ENCODE measurements at places on chromosomes 5 and 9.

- no peak for DNase-seq
These were observed 48.7 kb upstream of the C5orf47 start for GRCh38 chr5:173940269-173940668.

GRCh38 chr9:87836951-87837705, 45.5 kb upstream of the SPATA31E1 start:
- DNase-seq, result no peak

GRCh38 chr9:130432362-130432761, 12.4 kb upstream of the ASS1 start:
- DNase-seq, result no peak

- DNase-seq, result no peak
These were observed 10.6 kb downstream of the LAMC3 start for GRCh38 chr9:131019388-131020239.

DNA sequence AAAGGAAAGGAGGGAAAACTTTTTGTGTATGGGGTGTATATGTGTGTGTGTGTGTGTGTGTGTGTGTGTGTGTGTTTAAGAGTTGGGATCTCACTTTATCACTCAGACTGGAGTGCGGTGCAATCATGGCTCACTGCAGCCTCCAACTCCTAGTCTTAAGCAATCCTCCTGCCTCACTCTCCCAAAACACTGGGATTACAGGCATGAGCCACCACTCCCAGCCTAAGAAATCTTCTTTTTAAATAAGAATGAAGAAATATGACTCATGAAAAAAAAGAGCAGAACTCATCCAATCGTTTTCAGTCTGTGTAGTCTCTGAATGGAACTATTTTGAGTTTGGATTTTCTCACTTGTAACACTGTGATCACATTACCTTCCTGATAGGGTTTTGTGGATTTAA, 601.5 kb downstream of the ACTL7B start:
- no peak for DNase-seq

DNA sequence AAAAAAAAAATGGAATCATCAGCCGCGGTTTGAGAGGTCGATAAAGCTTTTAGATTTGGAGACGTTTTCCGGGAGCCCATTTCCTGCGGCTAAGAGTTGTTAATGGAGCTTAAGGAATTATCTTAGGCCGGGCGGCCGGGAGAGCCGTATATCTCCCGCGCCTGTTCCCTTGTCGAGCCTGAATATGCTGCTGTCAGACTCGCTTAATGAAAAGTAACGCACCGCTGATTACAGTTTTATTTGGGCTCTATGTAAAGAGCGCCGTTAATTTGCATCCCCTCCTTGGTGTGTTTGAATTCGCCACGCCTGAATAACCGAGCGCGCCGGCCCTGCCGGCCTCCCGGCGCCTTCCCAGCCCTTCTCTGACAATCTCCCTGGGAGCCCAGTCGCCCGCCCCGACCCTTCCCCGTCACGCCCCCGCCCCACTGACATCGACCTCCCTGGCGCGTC, 7.9 kb downstream of the IRX4 start:
- DNase-seq, result no peak

GRCh38 chr5:157476702-157477408, 16.8 kb downstream of the NIPAL4 start:
- DNase-seq, result no peak

- no peak for DNase-seq
These were observed 1.0 kb downstream of the CSNK1A1 start for GRCh38 chr5:149550268-149550583.

- DNase-seq, result no peak
These were observed 34.2 kb upstream of the MYOT start for GRCh38 chr5:137833463-137833862.

DNA sequence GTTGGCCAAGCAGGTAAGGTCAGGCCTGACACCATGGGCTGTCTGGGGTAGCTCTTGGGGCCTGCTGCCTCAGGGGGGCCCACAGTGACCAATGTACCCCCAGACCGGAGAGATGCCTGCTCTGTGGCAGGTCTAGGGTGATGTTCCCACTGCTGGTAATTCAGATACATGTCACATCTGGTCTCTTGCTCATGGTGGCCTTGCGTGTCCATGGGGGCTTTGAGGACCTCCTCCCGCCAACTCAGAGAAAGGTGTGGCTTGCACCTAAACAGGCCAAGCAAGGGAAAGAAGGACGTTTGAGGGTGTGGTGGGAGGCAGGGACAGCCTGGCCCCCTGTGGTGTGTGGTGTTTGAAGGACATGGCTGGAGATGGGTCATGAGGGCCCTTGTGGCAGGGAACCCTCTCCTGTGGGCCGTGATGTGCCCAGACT, 75.2 kb downstream of the PHF2 start:
- DNase-seq, result no peak

DNA sequence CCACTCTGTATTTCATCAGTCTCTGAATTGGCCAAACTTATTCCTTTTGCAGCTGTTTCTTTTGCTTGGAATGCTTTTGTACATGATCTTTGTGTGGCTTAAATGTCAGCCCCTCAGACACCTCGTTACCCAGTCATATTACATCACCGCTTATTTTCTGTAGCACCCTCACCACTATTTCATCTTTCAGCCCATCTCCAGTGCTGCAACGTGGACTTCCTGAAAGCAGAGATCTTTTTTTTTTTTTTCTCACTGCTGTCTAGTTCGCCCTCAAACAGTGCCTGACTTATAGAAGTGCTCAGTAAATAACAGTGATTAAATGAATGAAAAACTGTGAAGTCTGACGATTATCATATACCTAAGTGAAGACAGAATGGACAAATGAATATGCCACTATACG, 835 bp downstream of the SRA1 start:
- no peak for DNase-seq

DNA sequence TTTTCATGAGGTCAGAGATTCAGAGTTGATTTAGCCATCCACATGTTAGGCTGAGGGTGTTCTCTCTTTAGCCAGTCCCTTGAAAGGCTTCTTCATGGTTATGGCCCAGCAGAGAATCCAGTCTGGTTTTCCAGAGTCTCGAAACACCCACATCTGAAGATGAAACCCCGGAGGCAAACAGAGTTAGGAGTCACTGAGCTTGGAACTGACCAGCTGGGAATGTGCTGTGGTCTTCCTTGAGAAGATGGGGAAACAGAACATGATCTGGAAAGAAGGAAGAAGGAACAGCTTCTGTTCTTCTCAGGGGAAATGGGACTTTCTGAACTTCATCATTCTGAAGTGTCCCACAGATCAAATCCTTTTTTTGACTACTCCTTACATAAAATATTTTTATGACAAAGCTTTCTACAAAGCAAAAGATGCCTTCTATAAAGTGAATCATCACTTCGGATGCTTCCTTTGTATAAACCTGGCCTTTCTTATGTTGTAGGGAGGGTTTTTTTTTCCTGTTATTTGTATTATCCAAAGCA, 45.4 kb downstream of the ZNF618 start:
- no peak for DNase-seq

- no peak for DNase-seq
These were observed 35.0 kb upstream of the ARAP3 start for GRCh38 chr5:141717043-141717442.

GRCh38 chr9:120583958-120584369, 4.0 kb upstream of the CDK5RAP2 start:
- no peak for DNase-seq

GRCh38 chr9:78291240-78291925, 5.5 kb upstream of the PSAT1 start:
- DNase-seq, result no peak

DNA sequence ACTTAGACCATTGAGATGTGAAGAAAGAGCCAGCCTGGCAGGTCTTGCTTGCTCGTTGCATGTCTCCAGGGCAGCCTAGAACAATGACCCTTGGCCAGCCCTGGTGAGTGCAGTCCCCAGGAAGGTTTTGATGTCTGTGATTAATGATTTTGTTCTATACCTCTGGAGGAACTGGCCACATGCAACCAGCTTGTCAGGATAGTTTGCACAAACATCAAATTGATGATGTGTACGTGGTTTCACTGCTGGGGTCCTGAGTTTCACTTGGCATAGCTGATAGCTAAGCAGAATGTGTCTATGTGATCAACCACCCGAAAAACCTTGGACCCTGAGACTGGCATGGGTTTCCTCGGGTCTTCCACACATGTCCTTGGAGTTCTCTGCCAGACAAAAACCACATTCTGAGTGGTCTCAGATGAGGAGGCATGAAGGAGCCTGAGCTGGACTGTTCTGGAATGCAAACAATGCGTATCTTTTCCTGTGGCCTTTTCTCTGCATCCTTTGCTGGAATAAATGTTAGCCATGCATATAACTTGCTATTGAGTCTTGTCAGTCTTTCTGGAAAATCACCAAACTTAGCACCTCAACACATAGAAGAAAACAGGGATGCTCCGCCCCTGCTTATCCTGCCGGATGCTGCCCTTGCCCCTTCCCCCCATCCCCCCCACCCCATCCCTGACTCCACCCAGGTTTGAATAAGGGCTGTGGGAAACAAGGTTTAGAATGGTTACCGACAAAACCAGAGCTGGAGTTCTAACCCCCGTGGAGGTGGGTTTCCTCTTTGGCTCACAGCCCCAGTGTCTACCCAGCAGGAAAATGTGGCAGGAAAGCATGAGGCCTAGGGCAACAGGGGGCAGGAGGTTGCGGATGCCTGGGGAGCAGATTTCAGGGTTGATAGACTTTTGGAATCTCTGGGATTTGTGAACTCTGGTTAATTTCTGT, 50.1 kb upstream of the ANKRD33B start:
- DNase-seq, result no peak

GRCh38 chr5:63564789-63565188, 397.5 kb downstream of the HTR1A start:
- DNase-seq, result no peak

GRCh38 chr9:113516840-113517577, 53.5 kb downstream of the RGS3 start:
- DNase-seq, result no peak

DNA sequence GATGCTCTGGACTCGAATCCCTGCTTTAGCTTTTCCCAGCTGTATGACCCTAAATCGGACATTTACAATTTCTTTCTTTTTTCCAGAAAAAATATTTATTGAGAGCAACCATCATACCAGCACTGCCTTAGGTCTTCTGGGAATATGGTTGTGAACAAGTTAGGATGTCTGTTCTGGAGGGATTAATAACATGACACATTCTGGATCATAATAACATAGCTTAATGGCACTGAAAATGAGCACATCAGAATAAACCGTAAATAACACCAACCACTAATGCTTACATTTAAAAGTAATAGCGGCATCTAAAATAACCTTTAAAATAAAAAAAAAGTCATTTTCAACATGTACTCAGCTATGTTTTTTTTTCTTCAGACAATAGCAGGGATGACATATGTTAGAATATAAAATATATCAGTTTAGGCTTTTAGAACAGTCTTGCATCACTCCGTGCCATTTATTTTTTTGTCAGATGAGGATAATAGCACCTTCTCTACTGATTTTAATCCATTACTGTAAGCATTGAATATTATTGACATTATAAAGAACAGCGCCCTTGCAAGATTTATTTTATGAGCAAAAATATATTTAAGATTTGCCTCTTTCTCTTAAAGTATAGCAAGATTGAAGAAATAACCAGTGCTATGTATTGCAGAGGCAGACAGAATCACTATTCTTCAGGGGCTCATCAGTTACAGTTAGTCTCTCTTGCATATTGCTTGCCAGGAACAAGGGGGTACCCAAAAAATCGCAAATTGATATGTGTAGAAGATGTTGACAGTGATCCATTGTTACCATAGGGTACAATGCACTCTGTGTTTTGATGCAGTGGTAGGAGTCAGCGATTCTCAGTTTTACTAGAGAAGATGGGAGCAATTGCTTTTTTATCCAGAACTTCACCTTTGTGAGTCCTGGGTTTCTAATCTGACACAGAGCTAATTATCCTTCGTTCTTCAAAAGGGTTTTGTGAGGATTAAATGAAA, 168.4 kb upstream of the NR3C1 start:
- no peak for DNase-seq

GRCh38 chr5:131536211-131536826, 98.7 kb downstream of the RAPGEF6 start:
- no peak for DNase-seq

DNA sequence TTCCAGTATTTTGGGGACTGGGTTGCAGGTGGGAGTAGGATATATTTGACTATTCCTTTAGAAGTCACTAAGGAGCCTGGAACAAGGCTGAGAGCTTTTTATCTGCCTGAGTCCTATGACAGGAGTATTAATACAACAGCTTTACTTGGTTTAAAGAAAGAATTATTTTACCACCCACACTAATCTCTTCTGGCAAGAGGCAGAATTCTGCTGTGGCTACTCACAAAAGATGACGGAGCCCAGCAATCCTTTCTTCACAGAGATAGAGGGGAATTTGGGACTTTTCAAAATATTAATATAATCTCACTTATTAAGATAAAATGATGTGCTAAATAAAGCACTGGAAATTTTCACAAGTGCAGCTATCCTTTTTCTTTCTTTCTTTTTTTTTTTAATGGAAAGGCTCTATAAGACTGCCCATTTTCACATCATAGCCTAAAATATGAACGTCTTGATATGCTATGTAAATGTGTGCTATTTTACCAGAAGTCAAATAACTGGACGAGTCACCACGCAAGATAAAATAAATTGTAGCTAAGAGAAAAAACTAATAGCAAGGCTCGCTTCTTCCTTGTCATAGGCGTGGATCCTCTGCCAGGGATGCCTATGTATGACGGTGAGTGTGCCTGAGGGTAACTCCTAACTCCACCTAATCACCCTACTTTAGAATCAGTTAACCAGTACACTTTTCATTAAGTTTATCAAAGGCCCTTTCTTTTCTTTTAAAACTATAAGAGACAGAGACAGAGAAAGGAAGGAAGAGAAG, 76.3 kb downstream of the ZNF608 start:
- DNase-seq, result no peak

DNA sequence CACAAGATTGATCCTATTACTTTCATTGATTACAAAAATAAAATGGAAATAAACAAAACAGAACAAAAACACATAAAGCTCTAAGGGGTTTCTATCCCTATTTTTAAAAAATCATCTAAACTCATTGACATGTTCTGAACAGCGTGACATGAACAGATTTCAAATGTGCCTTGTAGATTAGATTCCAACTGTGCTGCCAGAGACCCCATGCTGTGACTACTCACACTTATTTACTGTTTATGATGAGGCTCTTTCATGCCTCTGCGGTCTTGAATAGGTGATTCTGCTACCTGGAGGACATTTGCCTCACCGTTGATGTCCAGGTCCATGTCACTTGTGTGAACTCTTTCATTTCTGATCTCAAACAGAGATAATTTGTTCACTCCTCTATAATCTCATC, 990.2 kb downstream of the CDH12 start:
- DNase-seq, result no peak

- no peak for DNase-seq
These were observed 408.8 kb downstream of the ADGRV1 start for GRCh38 chr5:90967443-90967842.

GRCh38 chr9:22332202-22332601, 114.4 kb upstream of the DMRTA1 start:
- no peak for DNase-seq

Measured in cortex of kidney (tissue), 1 donor.